ENCODE measurements at places on chromosomes 2 and 18.
A peak's percentile ranks its signal among the peaks of the same experiment; 100 is the strongest.

GRCh38 chr2:33229646-33230045 is 246.8 kb upstream of the RASGRP3 start:
- no peak for DNase-seq

- no peak for DNase-seq
Measured at GRCh38 chr18:11260961-11261461, 111.6 kb upstream of the PIEZO2 start.

DNA sequence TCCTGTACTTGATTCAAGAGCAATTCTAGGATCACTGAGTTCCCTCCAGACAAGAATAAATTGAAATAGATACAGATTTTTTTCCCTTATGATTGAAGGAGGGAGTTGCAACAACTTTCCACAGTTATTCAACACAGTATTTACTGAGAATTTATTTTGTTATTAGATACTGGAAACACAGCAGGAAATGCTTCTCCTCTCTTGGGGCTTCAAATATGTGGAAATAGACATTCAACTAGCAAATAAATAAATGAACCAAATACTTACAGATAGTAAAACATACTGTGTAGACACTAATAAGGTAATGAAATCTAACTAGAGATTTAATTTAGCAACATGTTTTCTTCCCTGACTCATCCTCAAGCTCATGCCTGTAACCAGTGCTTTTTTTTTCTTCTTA is 169.2 kb downstream of the LNPK start:
- no peak for DNase-seq

- DNase-seq = no peak
Measured at GRCh38 chr18:32707147-32707546, 65.7 kb downstream of the KLHL14 start.

- peak; percentile 62 for DNase-seq
Measured at GRCh38 chr2:56191617-56192016, 7.8 kb downstream of the CCDC85A start.

GRCh38 chr2:222752746-222753145 is 81.3 kb downstream of the MOGAT1 start:
- DNase-seq = no peak

DNA sequence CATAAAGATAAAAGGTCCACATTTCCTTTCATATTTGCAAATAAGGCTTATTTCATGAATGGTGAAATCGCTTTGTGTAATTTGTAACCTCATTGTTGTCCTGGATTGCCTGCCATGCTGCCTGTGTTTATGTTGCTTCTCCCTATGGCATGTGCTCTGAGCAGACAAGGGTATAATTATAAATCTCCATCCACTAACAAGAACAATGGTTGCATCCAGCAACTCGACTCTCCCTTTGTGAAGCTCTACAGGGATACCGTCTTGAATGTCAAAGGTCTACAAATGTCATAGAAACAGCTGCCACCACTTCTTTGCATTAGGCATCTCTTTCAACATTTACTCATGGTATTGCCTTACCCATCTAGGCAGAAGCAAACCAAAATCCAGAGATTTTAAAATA is 209.6 kb downstream of the SLC8A1 start:
- DNase-seq = no peak

- DNase-seq = no peak
Measured at GRCh38 chr2:14781142-14781541, 148.6 kb downstream of the LRATD1 start.

GRCh38 chr18:59719544-59720181 is 22.4 kb upstream of the CCBE1 start:
- no peak for DNase-seq

GRCh38 chr2:62956651-62957050 is 94.0 kb upstream of the OTX1 start:
- peak; percentile 91 for DNase-seq

GRCh38 chr2:187552828-187553681 is 1.2 kb downstream of the TFPI start:
- no peak for DNase-seq

GRCh38 chr2:27823569-27823968 is 52.0 kb downstream of the MRPL33 start:
- no peak for DNase-seq

- DNase-seq = no peak
Measured at GRCh38 chr2:9263428-9263827, 56.8 kb downstream of the ASAP2 start.

DNA sequence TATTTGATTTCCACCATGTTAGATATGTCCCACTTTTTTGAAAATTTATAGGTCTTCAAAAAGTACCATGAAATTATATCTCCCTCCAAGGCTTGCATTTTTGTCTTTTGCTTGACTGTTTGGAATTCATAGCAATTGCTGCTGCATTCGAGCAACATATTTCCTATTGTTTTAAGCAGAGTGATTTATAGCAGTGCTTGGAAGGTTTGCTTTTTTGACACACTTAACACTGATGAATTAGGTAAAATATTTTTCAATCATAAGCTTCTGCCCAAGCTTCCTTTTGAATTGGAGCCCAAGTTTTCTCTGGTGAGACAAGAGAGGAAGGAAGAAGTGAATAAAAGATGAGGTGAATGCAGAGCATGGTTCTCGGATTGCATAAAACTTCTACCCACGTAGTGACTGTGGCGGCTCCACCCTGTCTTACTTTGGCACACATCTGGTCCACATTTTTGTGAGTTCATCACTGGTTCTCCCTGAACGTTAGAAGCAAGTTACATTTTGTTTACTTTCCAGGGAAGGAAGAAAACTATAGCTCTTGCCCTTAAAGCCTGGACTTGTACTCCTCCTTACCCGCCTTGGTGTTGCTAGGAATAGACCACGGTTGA is 667.0 kb downstream of the TSN start:
- no peak for DNase-seq

DNA sequence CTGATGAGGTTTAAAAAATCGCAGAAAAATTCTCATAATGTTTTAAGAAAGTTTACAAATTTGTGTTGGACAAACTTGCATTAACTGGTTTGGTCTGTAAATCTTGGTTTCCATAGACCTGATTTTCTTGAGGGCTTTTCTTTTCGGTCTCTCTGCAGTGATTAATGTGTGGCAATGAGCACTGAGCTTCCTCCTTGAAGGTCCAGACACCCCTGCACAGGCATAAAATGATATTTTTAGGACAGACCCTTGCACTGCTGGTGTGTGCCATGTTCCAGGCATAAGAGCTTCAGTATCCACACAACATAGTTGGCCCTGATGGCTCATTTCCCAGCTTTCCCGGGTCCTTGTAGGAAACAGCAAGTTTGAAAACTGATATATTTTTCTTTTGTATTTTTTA is 33.7 kb downstream of the MRPL33 start:
- no peak for DNase-seq

- DNase-seq = no peak
Measured at GRCh38 chr2:132984731-132985130, 314.7 kb upstream of the LYPD1 start.

DNA sequence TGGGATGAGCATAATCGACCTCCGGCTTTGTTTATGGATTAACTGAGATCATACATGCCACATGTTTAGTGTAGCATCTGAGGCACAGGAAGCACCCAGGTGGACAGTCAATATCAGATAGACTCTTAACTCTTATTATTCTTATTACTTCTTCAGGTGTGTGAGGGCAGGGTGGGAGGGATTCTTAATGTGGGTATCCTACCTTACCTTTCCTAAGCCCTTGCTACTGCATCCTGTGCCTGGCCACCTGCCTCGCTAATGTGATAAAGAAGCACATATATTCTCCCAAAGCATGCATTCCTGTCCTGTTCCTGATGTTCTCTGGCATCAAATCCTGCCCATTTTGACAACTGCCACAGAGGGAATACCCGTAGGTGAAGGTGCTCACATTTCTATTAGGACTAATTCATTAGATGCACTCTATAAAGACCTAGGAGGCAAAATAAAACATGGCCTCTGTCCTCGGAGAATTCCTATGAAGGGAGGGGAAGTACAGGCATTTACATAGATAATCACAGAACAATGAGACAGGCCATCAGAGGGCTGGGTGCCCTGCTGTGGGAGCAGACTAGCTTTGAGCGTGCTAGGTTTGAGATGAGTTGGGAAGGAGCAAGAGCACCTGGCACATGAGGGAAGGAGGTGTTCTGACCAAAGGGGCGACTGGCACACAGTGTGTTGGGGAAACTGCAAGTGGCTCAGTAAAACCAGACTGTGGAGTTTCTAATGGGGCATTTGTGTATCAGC is 19.5 kb upstream of the CELF4 start:
- no peak for DNase-seq

- DNase-seq = peak; percentile 96
Measured at GRCh38 chr2:173854840-173855239, 110.3 kb downstream of the SP3 start.

DNA sequence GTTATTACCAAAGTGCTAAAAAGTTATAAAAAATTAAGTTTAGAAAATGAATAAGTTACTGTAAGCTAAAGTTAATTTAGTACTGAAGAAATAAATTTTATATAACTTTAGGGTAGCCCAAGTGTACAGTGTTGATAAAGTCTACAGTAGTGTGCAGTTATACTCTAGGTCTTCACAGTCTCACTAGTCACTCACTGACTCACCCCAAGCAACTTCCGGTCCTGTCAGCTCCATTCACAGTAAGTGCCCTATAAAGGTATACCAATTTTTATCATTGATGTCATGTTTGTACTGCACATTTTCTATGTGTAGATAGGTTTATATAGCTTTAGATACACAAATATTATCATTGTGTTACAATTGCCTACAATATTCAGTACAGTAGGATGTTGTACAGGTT is 518.3 kb upstream of the PIK3C3 start:
- DNase-seq = no peak

DNA sequence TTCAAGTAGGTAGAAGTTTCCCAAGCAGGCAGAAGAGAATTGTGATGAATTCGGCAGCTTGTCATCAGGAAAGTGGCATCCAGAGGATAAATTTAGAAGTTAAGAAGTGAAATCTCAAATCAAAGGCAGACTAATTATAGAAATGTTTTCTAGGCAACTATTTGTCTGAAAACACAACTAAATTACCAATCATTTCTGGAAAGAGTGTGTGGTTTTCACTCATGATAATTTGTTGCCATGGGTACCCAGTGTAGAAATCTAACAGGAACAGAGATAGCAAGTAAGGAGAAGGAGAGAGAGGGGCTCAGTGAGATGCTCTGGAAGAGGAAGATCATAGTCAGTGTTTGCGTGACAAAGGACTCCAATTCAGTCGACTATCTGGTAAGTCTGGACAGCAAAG is 208.1 kb downstream of the NCKAP5 start:
- no peak for DNase-seq

DNA sequence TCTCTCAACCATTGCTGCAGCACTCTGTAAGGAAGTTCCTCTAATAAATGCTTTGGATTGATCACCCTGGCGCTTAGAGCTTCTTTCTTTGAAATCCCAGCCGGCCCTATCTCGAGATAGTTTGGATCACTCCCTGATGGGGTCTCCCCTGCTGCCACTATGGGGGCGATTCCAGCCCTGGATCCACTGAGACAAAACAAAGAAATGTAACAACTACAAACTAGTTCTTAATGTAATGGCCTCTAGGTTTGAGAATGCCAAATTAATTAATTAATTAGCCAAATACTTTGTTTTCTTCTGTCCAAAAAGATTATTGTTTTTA is 15.2 kb downstream of the SRSF7 start:
- no peak for DNase-seq

DNA sequence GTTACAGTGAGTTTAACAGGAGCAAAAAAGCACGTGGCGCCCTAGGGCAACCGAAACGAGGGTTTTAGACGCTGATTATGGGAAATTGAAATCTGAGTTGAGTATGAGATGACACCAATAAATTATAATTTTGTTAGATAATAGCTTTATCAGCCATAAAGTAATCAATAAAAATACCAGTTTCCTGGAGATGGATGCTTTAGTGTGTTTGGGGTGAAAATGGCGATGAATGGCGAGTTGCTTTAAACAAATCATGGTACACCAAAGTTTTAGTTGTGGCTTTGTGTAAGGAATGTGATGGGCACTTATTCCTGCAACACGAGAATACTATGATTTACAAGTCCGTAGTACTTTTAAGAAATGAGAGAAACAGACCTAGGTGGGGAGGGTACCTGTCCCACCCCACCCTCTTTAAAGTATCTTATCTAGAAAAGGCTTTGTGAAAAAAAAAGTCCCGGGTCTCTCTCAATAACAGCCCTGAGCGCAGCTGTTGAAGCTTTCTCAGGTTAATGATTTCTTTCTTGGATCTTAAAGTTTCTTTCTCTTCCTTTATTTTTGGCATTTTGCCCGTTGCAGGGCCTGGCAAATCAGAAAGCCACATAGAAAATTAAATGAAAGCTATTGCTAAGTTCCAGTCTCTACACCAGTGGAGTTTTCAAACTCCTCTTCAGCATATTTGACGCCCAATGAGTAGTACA is 1.5 kb upstream of the RRM2 start:
- DNase-seq = peak; percentile 75

GRCh38 chr2:66874411-66874810 is 439.5 kb downstream of the MEIS1 start:
- DNase-seq = no peak

- DNase-seq = no peak
Measured at GRCh38 chr2:134707330-134707676, 11.5 kb downstream of the TMEM163 start.

DNA sequence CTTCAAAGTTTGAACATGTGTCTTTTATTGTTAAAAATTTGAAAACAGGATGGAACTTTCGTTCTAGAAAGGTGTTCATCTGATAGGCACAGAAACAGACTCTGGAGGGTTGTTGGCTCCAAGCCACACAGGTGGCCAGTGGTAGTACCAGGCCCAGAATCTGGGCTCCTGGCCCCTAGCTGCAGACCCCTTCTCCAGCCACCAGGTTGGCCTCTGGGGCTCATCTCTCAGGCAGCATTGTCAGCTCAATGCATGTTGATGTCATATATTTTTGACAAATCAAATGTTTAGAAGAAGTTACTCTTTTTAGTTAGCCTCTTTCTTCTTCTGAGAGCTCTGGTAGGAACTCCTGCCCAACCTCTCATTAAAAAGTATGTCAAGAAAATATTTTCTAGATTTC is 34.5 kb upstream of the CHRNA1 start:
- DNase-seq = no peak

- no peak for DNase-seq
Measured at GRCh38 chr2:195820867-195821565, 164.0 kb downstream of the SLC39A10 start.

DNA sequence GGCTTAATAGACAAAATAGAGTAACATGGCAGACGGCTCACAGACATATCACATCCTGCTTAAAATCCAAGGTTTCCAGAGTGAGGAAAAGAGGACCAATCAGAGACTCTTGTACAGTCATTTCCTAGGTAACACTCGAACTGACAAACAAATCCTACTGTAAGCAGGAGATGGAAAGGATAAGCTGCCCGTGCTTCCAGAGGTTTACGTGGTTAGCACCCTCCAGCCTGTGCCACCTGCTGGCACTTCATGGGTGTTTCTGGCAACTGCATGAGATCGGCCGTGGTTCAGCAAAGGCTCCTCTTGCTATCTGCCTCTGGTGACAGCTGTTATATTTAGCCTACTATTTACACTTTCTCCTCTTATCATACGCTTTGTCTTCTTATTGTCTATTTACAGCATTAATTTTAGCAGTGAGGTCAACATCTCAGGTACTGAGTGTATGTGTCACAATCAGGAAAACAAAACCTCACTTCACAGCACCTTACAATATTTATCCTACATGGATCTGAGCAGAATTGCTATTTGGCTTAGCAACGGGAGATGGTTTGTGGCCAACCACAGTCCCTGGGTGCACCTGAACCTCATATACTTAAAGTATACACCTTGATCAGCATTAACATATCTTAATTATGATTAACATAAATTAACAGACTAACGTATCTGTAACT is 226.9 kb downstream of the TMEM163 start:
- DNase-seq = peak; percentile 72

Measured in NCI-H1694 (cell line).